ENCODE measurements at places on chromosomes 6 and 20.

DNA sequence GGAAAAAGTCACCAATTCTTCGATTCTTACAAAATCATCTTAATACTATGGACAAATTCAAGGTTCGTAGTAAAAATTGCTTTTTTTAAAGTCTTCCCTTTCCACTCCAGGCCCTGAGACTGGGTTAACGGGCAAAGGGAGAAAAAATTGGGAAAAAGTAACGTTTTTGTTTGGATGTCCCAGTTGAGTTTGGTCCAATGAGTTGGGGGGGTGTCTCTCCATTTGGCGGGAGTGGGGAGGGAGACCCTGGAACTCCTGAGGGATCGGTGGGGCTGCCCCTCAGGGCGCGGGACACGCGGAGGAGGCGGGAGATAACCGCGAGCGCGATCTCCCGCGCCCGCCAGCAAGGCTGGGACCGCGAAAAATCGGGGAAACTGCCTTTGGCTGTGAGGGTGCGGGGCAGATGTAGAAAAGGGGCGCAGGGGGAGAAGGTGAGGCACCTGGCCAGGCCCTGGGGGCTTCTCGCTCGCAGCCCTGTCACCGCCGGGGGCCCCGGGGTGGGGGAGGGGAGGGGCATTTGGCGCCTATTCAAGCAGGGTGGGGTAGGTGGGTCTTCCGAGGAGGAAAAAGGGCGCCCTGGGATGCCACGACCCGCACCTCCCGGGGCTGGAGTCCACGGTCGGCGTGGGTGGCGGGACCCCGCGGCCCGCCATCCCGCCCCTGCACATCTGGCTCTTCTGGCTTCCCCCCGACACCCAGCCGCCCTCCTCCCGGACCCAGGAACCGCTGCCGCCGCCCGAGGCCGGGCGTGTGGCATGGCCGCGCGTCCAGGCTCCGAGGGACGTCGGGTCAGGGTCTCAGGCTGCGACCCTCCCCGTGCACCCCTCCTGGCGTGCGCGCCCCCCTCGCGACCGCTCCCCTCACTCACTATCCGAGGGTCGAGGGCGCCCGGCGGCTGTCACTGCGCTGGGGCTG is 595 bp downstream of the FBXO5 start:
- H3K4me1 ChIP-seq = no peaks in the 10 kb centered on the region
- no peaks in the 10 kb centered on the region for H3K36me3 ChIP-seq

DNA sequence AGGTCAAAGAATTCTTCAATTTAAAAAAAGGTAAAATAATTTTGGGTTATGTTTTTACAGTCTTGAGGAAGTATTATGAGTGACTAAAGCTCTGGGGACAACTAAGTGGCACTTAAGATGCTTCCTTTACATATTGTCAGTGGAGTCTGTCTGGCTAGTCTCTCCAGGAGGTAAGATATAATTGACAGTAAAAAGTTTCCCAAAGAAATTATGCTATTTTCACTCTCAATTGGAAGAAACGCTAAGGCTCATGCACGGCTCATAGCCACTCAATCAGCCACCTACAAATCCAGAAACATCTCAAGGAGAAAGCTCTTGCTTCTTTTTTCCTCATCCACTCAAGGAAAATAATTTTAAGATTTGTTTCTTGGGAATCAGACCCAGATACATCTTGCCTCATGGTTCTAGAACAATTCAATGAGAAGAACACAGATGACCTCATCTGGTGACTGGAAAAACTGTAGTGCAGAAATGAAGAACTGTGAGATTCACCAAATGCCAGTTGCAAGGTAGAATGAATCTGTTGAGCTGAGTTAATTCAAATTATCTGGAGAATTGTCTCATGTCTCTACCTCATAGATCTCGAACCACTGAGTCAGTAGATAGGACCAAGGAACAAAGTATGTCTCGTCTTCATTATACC is 252.9 kb downstream of the TPBG start:
- H3K36me3 ChIP-seq = no peaks in the 10 kb centered on the region
- no peak for DNase-seq
- no peaks in the 10 kb centered on the region for H3K4me1 ChIP-seq
- H3K27me3 ChIP-seq = no peaks in the 10 kb centered on the region
- H3K27ac ChIP-seq = no peak overlapping the region

GRCh38 chr20:19823216-19823615 is 65.2 kb downstream of the RIN2 start:
- peak overlapping the region; percentile 27 for H3K27ac ChIP-seq
- DNase-seq = no peak
- no peaks in the 10 kb centered on the region for H3K36me3 ChIP-seq
- H3K27me3 ChIP-seq = no peaks in the 10 kb centered on the region

DNA sequence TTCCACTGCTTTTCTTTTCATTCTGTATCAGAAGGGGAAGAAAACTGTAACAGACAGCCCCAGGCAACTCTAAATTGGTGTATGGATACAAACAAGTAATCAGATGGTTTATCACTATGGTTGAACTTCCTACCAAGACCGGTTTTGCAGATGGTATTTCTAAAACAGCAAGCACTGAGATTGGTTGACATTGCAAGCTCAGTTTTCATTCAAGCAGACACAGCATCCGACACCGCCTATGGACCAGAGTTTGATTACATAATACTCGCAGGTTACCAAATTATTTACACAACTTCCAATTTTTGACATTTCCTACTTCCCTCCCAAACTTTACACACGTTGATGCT is 209.9 kb downstream of the ALDH8A1 start:
- no peak overlapping the region for H3K27ac ChIP-seq
- H3K4me3 ChIP-seq = no peak overlapping the region

DNA sequence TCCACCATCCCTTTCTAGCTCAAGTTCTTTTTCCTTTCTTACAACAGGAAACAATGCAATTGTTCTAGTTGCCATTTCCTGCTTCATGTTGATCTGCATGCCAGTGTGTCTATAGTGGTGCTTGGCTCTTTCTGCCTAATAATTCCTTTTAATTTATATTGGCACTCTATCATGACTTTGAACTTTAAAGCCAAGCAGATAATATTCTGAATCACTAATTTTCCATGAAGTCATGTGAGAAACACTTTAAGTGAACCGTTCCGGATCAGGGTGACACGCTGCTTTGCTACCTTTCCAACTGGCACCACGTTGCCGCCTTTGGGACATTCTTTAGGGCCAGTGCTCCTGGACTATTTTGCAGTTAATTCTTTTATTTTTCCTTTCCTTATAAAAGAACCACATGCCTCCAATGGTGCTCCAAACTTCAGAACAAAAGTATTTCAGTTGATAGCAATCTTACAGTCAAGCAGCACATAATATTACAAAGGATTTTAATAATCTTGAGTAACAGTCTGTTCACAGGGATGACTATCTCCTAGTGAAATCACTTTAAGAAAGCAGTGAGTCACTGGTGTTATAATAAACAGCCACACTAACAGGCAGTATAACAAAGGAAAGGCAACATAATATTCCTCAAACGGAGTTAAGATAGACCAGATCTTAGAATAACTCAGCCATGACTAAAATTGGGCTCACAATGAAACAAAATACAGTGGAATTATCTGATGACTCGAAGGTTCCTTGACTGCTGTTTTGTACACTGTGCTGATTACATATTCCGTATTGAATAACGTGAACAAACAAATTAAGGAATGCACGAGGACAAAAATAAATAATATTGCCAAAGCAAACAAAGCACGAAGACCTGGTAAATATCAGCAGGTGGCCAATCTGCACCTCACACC is 19.0 kb upstream of the BLOC1S5 start:
- peaks cover 14% of the 10 kb centered on the region for H3K36me3 ChIP-seq
- H3K4me3 ChIP-seq = no peak overlapping the region
- no peak for DNase-seq
- H3K4me1 ChIP-seq = no peaks in the 10 kb centered on the region
- no peaks in the 10 kb centered on the region for H3K27me3 ChIP-seq

- peak overlapping the region; percentile 25 for H3K4me3 ChIP-seq
- H3K4me1 ChIP-seq = no peaks in the 10 kb centered on the region
- no peak overlapping the region for H3K27ac ChIP-seq
- H3K27me3 ChIP-seq = peaks cover 92% of the 10 kb centered on the region
- H3K36me3 ChIP-seq = no peaks in the 10 kb centered on the region
- no peak for DNase-seq
Measured at GRCh38 chr20:21396599-21397340, 556 bp downstream of the NKX2-4 start.

DNA sequence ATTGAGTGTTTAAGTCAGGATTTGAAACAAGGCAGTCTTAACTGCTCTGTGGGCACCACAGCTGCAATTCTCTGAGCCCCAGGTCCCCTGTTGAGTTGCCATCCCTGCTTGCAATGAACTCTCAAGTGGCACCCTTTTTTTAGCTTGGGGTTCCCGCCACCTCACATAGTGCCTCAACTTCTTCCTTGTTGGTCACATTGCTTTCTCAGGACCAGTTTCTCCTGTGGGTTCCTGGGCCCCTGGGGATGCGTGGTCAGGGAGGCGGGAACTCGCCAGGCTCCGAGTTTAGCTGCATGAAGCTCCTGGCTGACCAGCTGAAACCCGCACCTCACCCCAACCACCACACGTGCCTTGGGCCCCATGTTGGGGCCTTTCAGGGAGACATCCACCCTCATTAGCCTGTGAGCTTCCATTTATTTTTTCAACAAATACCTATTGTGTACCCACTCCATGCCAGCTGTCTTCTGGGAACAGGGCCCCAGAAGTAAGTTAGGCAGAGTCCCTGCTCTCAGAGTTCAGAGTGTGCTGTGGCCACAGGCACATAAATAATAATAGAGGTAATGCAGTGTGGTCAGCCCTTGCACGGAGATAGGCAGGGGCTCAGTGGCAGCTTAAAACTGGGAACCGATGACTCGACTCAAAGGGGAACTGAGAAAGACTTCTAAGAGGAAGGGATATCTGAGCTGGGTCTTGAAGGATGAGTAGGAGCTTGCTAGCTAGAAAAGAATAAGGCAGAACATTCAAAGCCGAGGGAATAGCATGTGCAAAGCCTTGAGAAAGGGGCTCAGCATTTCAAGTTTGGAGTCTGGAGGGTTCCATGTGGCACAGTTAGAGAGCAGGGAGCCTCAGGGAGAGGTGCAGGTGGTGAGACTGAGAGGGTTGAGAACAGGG is 33.9 kb upstream of the FAM83D start:
- H3K36me3 ChIP-seq = no peaks in the 10 kb centered on the region
- no peak overlapping the region for H3K4me3 ChIP-seq
- no peaks in the 10 kb centered on the region for H3K4me1 ChIP-seq
- no peak overlapping the region for H3K27ac ChIP-seq
- H3K27me3 ChIP-seq = no peaks in the 10 kb centered on the region
- no peak for DNase-seq

GRCh38 chr6:164315376-164315775 is 900.9 kb downstream of the QKI start:
- H3K4me3 ChIP-seq = no peak overlapping the region
- H3K27ac ChIP-seq = no peak overlapping the region
- no peaks in the 10 kb centered on the region for H3K27me3 ChIP-seq
- H3K4me1 ChIP-seq = no peaks in the 10 kb centered on the region
- H3K36me3 ChIP-seq = no peaks in the 10 kb centered on the region

DNA sequence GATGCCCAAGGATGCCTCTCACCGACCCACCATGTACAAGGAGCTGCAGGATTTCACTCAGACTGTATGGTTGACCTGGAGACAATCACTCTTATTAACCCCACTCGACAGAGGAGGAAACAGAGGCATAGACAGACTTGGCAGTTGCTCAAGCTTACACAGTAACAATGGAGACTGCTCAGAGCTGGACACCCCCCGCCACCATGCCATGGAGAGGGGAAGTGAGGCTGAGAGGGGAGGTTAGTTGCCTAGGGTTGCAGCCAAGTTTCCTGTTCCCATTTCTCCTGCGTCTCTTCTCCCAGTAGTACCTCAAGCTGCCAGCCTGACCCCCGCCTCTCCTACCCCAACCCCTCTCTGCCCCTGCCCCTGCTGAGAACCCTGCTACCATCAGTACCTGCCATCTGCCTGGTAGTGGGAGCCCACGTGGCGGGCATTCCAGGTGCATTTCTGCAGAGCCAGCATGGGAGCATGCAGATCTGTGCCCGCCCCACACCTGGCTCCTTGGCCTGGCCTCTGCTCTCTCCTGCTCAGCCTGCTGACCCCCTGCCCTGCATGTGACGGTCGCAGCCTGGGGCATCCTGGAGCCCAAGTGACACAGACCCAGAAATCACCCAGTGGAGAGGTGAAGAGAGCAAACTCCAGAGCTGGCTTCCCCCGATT is 157.7 kb downstream of the PREX1 start:
- no peak overlapping the region for H3K4me3 ChIP-seq
- no peaks in the 10 kb centered on the region for H3K36me3 ChIP-seq
- no peak for DNase-seq
- H3K27me3 ChIP-seq = no peaks in the 10 kb centered on the region
- no peak overlapping the region for H3K27ac ChIP-seq

- no peak overlapping the region for H3K27ac ChIP-seq
- no peak overlapping the region for H3K4me3 ChIP-seq
- H3K36me3 ChIP-seq = no peaks in the 10 kb centered on the region
- no peaks in the 10 kb centered on the region for H3K4me1 ChIP-seq
- DNase-seq = no peak
- no peaks in the 10 kb centered on the region for H3K27me3 ChIP-seq
Measured at GRCh38 chr6:3627956-3628835, 123.3 kb downstream of the PXDC1 start.

DNA sequence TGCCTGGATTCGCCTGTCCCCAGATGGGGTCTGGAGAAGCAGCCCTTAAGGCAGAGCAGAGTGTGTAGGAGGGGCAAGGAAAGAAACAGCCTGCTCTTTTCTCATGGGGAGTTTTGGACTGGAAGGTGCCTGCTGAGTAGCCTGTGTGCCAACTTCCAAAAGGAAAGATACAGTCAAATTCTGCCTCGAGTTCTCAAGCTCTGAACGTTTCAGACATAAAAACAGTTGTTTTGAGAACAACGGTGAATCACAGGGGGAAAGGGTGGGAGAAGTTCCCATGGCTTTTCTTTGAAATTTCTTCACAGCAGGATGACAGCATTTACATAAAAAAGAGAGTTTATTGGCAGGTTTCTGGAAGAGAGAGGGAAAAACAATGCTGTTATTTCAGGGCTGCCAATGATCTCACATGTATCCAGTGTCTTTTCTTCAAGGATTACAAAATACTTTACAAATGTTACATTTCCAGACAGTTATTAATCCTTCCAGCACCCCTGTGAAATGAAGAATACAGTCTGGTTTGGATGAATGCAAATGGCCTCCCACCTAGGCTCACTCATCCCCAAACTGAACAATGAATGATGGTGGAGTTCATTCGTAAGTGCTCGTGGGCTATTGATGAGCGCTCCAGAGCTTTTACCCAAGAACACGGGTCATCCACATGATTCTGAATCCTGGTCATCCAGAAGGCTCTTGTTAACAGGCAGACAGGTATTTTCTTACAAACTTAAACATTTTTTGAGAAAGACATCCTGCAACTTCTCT is 33.8 kb upstream of the ECI2 start:
- no peak overlapping the region for H3K4me3 ChIP-seq
- H3K4me1 ChIP-seq = no peaks in the 10 kb centered on the region
- H3K36me3 ChIP-seq = no peaks in the 10 kb centered on the region

DNA sequence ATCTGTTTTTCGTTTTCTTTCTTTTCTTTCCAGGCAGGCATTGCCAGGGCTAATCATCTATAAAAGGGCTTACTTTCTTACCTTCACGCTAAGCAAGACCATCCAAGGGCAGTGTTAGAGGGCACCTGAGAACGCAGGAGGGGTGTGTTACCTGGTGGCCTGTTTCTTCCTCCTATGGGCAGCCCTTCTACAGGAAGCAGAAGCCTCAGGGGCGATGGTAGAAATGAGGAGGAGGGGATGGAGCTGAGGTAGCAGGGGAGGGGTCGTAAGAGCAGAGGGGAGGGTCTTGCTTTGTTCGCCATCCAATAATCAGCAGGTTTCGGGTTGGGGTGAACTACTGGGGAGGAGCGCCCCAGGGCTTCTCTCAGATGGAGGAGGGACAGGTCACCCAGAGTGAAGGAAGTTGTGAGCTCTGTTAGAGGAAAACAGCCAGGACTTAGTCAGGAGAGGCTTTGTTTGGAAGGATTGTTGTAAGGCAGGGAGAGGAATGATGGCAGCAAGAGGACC is 1.5 kb upstream of the CCR6 start:
- H3K4me1 ChIP-seq = peaks cover 22% of the 10 kb centered on the region
- peak overlapping the region; percentile 42 for H3K27ac ChIP-seq
- no peak overlapping the region for H3K4me3 ChIP-seq
- no peaks in the 10 kb centered on the region for H3K27me3 ChIP-seq

- DNase-seq = no peak
Measured at GRCh38 chr20:7178004-7178403, 410.5 kb downstream of the BMP2 start.
